ENCODE measurements at places on chromosomes 3 and 15.

- no peak for DNase-seq
Observed at GRCh38 chr15:40746916-40747418, 8.1 kb downstream of the RMDN3 start.

GRCh38 chr3:181851063-181851462 is 139.3 kb downstream of the SOX2 start:
- DNase-seq, result no peak

GRCh38 chr3:70550723-70551319 is 238.4 kb upstream of the MDFIC2 start:
- peak; percentile 65 for DNase-seq

DNA sequence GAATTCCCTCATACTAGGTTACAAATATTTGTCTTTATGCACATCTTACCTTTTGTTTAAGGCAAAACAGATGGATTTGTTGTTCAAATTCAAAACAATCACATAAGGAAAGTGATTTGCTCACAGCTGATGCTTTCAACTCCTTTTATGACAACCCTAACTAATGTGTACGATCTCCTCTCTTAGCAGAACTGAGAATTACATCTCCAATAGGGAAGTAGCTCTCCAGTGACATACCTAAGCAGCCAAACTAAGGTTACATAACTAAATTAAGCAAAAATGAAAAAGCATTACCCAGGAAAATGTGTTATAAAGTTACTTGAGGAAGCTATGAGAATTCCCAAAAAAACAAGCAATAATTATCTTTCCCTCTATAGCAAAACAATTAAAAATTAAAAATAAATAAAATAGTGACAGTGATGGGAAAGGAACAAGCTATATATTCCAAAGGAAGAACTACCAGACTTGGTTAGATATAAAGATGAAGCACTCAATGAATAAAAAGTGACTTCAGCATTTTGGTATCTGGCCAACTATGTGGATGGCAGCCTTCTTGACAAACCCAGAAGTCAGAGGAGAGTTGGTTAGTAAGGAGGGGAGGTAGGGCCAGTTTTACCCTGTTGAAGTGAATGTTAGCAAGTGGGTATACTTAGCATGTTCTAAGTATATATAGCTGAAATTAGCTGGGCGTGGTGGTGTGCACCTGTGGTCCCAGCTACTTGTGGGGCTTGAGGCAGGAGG is 32.4 kb downstream of the PEAK1 start:
- DNase-seq, result no peak

DNA sequence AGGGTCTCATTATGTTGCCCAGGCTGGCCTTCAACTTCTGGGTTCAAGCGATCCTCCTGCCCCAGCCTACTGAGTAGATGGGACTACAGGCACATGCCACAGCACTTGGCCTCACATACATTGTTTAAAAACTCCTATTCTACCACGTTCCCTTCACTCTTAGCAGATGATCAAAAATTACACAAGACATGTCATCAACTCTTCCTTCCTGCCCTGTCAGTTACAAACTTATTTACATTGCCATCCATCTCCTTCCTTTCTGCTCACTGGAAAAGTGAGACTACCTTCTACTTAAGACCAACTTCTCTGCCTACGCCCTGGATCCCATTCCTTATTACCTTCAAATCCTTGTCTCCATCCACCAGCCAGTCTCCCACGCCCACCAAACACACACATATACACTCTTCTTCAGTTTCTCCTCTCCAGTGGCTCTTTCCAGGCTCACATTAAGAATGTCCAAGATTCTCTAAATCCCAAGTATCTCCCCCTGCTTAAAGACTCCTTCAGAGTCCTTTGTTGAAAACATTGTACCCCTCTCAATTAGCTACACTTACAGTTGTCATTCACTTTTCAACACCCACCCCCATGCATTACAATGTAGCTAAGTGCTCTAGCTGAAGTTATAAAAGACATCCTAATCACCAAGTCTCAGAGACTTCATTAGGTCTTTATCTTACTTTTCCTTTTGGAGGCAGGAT is 4.3 kb downstream of the PEAK1 start:
- DNase-seq, result no peak

DNA sequence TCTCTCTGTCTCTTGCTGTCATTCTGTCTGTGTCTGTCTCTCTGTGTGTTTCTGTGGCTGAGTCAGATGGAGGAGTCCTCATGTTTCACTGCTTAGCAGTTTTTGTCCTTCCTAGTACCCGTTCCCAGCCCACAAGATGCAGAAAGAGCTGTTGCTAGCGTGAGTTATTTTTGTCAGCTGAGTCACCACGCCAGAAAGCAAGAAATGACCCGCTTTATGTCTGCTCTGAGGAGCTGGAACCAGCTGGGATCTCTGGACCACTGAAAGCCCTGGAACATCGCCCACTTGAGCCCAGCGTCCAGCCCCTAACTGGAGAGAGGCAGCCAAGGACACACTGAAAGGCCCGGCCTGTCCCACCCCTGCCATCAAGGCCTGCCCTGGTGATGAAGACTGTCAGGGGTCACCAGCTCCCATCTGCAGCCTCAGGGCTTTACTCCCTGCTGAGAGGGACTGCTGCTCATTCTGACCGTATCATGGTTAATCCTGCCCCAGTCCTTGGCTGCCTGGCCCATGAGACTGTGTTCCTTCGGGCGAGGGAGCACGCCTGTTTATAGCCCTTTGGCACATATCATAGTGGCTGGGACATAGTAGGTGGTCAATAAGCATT is 101.7 kb upstream of the TPM1 start:
- no peak for DNase-seq

Measured in T-helper 2 cell (primary cell).